ENCODE measurements at places on chromosomes 6 and 20.

GRCh38 chr6:34005901-34006531, 139.9 kb downstream of the GRM4 start:
- no peak for DNase-seq

GRCh38 chr6:25242567-25242966, 36.6 kb upstream of the CARMIL1 start:
- no peak for DNase-seq

DNA sequence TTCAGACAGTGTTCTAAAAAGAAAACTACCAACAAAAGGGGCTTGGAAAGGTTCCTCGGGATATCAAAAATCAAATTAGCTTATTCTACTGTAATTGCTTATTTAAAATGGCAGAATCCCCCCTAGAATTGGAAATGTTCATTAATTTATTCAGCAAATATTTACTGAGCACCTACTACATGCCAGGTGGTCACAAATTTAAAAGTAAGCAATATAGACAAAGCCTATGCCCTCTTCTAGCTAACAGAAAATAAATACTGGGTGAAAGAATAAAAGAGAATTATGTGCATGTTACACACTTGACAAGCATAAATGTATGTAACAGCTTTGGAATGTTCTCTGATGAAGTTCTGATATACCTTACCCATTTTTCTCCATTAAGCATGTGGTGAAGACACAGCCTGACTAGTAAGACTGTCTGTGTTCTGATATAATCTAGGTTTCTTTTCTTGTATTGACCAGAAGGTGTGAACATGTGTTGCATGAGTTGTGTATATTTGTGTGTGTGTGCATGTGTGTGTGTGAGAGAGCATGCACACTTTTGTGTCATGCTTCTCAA, 606.7 kb upstream of the CITED2 start:
- DNase-seq, result no peak

DNA sequence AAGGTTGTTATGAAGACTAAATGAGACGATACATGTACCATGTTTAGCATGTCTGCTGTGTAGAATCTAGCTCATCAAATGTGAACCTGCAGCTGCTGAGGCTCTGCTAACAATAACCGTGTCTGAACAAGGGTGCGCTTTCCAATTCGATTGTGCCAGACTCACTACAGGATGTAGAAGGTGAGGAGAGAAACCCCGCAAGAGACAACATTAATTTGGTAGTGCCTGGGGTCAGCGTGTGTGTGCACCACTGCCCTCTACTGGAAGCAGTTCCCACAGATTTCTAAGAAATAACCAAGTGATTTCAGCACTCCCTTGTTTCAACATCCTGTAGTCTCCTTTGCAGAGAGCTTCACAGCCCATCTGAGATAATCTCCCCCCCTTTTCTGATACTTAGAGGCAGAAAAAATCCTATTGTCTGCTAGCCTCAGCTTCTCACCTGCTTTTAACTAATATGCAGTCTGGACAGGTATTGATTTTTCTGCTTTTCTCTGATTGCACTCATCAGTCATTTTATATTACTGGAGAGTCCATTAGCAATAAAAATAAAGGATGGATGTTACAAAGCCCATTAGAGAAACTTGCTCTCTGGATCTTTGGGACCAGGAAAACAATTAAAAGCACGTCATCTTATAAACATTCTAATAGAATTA, 96.7 kb upstream of the BACH2 start:
- DNase-seq, result peak; percentile 72

DNA sequence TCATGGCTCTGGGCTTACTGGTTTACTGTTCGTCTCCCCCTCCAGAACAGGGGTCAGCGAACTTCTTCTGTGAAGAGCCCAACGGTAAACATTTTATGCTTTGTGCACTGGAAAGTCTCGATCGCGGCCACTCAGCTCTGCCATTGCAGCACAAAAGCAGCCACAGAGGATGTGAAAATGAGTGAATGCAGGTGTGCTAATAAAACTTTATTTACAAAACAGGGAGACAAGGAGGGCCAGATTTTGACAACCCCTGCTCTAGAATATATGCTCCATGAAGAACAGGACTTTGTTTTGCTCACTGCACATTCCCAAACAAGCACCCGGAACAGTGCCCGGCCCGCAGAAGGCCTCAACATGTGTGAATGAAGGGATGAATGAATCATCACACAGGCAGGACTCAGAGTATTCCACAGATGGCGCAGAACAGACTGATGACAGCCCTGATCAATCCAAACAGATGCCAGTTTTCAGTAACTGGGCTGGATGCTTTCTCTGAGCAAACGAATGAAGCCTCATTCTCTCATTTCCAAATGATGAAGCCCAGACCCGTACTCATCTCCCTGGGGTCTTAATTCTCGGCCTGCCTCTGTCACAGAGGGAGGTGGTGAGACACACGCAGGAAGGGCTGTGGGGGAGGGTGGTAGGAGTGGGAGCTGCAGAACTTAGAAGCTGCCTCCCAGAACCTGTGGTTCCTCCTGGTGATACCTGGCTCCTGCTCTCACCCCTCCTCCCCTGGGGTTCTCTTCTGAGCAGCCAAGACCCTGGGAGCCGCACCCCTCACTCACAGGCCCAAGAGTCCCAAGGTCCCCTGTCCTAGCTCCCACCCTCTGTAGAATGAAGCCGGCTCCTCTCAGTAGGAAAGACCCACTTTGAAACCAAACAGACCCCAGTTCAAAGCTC, 196.4 kb downstream of the PREX1 start:
- DNase-seq, result no peak

DNA sequence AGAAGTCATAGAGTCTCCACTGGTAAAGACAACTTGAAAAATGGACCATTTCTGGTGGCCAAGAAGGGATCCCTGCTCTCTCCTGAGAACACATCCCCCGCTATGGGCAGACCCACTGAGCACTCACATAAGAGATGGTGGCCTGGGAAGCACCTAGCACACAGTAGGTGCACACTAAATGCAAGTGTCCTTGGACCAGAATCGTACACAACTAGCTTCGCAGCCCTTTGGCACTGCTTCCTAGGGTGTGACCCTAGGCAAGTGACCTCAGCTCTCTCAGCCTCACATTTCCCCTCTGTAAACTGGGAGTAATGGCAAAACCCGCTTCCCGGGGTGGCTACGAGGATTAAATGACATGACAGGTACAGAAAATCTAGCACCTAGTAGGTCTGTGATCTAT, 35.1 kb downstream of the KCNB1 start:
- no peak for DNase-seq

GRCh38 chr20:59411170-59411569, 110.8 kb downstream of the EDN3 start:
- no peak for DNase-seq

GRCh38 chr20:62487561-62488354, 12.0 kb upstream of the GATA5 start:
- no peak for DNase-seq

DNA sequence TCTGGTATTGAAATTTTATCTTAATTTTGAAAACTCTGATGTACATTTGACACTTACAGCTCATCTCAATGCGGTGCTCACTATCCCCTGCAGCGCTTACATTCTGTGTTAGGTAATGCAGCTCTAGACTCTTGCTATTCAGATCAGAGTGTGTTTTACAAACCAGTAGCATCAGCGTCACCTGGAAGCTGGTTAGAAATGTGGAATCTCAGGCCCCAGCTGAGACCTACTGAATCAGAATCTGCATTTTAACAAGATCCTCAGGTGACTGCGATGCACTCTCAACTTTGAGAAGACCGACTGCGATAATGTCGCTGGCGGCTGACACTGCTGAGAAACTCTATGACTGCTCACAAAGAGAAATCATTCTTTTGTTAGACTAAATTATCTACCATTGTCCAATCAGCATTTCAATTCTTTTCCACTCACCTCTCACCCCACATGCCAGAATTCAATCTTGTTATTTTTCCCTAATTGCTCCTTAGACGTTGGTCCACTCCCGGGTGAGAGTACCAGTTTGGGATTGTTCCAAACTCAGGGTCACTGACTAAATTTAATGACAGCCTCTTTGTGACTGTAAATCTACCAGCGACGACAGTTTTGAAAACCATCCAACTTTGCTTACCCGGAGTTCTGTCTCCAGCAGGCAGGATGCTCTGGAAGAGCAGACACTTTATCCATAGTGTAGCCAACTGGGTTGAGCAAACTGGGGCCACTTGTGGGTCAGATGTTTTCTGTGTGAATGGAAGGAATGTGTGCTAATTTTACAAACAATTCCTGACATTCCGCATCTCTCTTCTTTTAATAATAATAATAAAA, 140.1 kb upstream of the BTBD3 start:
- DNase-seq, result no peak

All from effector memory CD8-positive, alpha-beta T cell (primary cell).